ENCODE measurements at places on chromosomes 1 and 21.

DNA sequence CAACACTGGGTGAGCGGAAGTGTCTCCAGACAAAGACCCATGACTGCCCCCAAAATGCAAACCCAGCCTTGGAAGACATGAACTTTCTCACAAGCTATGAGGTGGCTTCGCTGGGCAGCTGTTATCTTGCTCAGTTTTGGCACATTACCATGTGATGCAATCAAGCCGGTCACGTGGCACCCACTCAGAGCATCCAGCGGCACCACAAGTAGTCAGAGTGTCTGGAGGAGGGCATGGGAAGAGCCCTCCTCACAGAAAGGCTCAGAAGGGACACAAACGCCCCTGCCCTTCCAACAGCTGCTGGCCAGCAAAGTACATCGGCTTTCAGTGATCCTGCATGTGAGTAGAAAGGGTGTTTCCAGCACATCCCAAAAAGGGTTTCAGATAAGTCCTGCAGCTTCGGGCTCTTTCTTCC is 145.5 kb upstream of the IRF2BP2 start:
- DNase-seq, result no peak

DNA sequence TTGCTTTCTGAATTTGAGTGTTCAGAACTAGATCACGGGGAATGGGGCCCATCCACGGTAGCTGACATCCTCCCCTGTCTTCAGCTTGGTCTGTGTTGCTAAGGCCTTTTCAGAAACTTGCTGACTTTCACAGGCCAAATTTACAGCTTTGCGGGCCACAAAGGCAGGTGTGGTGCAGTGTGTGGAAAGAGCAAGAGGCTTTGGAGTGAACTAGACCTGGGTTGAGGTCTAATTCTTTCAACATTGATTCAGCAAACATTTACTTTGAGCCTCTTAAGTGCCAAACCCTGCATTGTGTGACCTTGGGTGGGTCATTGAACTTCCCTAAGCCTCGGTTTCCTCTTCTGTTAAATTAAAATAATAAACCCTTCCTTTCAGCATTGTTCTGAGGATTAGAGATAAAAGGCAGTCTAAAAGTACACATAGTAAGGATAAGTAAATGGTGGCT is 24.3 kb downstream of the STPG1 start:
- no peak for DNase-seq

GRCh38 chr1:18646091-18646785 is 15.6 kb downstream of the PAX7 start:
- peak; percentile 67 for DNase-seq

DNA sequence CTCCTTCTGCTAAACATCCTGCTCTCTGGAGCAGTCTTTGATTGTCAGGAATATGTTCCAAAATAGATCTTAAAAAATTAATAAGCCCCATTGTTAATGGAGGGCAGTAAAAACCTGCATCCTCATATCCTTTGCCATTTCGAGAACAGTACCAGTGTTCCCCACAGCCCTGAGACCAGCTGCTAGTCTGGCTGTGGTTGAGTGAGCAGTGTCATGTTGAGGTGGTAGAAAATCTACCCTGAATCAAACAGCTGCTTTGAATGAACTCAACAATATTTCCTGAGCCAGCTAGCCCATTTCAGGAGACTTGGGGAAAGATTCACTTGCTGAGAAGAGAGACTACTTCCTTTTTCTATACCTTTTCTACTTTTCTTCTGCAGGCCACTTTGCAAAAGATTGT is 24.4 kb downstream of the FABP3 start:
- DNase-seq, result no peak

DNA sequence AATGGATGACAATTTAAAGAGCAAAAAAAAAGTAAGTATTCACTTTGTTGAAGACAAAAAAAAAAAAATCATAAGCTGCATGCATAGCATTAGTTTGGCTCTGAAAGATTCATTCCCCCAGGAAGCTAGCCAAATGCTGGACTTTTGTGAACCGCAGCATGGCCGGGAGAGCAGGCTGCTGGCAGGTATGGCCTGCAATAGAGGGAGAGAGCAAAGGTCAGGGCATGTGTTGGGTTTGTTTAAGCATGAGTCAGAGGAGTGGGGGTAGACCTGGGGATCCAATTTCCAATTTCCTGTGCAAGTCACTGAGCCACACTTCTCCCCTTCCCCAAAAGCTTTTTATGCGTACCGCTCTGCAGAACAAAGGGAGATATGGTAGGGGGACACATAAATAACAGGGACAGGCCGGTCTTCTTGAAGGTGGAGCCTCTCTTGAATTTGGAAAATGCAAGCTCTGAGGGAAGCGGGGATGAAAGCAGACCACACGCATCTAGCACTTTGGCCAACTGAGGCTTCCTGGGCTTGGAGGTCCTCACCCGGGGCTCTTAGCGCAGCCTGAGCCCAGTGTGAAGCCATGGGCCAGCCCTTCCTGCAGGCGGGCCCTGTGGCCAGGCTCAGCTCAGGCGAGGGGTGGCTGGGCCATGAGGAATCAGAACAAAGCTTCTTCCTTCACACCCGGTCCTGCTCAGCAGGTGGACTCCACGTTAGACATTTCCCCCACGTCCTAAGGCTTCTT is 171.1 kb downstream of the TOMM20 start:
- no peak for DNase-seq

GRCh38 chr1:156074661-156075060 is 7.6 kb downstream of the MEX3A start:
- DNase-seq, result no peak

GRCh38 chr1:31981972-31982371 is 31.7 kb upstream of the KHDRBS1 start:
- DNase-seq, result no peak

DNA sequence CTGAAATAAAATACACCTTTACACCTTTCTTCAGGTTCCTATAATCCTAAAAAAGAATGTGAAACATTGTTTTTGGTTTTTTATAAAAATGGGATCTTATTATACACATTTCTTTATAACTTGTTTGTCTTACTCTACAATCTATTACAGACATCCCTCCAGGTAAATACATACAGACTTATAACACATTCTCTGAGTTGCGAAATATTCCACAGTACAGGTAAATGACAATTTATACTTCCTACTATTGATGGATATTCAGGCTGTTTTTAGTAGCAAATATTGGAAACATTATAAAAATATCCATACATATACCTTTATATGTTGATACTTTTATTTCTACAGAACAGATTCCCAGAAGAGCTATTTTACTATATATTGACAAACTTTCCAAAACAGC is 20.3 kb downstream of the PIK3R3 start:
- DNase-seq, result no peak

- no peak for DNase-seq
These were observed 24.4 kb downstream of the SPSB1 start for GRCh38 chr1:9317072-9317471.

GRCh38 chr21:44965251-44966022 is 25.6 kb downstream of the SLX9 start:
- DNase-seq, result no peak

DNA sequence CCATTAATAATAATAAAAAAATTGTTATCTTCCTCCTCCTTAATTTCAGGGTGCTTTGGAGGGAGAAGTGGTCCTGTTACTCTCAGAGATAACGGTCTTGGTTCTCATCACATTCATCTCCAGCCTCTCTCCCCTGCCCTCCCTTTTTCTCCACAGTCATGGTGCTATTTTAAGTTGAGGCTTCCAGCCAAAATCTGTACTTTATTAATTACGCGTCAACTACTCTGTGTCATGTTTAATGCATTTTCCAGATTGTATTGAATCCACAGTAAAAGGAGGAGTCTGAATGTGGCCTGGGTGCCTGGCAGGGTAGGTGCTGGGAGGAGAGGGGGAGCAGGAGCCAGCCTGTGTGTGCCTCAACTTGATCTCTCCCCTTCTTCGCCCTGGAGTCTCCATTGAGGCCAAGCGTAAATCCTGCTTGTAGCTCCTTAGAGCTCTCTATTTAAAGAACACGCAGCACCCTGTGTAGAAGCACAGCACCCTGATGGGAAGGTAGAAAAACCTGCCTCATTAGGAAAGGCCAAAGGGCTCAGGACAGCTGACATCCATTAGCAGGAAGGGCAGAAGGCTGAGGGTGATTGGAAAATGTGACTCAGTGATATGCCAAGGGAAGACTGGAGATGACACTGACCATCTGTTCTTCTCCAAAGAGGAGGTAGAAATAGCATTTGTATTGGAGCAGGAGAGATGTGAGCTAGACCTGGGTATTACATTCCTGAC is 82.4 kb downstream of the PLXNA2 start:
- DNase-seq, result peak; percentile 60

- DNase-seq, result peak; percentile 80
These were observed 2.4 kb downstream of the UROD start for GRCh38 chr1:45014321-45015028.

DNA sequence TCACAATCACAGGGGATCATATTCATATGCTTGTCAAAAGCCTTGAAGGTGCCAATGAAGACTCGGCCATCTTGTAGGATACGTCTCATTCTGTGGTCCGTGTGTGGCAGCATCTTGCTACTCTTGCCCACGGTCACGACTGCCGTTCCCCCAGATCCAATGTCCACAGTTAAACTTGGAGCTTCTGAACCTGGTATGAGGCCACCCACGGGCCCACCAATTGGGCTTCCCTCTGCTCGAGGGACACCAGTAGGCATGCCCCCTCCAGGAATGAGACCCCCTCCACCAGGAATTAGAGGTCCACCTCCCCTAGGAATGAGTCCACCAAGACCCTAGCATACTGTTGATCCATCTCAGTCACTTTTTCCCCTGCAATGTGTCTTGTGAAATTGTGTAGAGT is 39.6 kb downstream of the MORN1 start:
- no peak for DNase-seq

DNA sequence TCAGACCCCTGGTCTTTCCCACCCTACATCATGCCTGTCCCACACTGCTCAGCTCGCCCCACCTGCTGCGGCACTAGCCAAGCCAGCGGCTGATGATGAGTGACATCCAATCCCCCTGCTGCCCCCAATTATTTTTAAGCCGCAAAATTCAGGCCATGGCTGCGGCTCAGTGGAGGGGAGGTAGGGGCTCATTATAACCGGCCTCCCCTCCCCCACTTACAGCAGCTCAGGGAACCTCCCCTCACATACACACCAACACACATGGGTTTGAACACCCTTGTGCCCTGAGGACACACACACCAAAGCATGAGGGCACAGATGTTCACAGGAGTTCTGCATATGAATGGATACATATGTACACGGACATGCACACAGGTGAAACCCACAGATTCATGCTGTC is 5.3 kb downstream of the ADGRB2 start:
- no peak for DNase-seq
